Testis (tissue), 5 donors: ENCODE measurements at places on chromosomes 4 and X. TPM values are rescaled to one million over a fixed set of nuclear protein-coding genes. Genes with fewer than 3 reads are reported as not detected.

CTAG1B gene
- 7.1 TPM for polyA plus RNA-seq

ZMAT1 gene
- 5.4 TPM for polyA plus RNA-seq

SEC24B gene
- polyA plus RNA-seq, result 22.7 TPM

CD40LG gene
- polyA plus RNA-seq, result 0.84 TPM

TMPRSS11B gene
- polyA plus RNA-seq, result 0.37 TPM

ARHGEF6 gene
- polyA plus RNA-seq, result 7.0 TPM
